Effector CD8-positive, alpha-beta T cell (primary cell): ENCODE measurements at places on chromosomes 7 and 10.
A peak's percentile ranks its signal among the peaks of the same experiment; 100 is the strongest.

DNA sequence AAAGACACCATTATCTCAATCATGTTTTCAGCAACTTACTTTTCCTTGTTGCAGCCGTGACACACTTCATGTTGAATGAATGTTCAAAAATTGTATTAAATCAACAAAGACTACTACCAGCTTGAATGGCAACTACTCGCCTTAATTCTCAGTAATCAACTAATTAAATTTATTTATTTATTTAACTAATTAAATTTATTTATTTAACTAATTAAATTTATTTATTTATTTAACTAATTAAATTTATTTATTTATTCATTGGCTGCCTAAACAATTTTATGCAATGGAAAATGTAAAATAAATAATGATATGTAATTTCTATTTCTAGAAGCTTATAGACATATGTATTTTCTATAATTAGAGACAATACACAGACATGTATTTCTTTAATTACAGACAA, 435.4 kb downstream of the GPAM start:
- no peak for DNase-seq

GRCh38 chr7:25234336-25234735, 6.0 kb upstream of the NPVF start:
- DNase-seq: no peak

GRCh38 chr10:7589748-7590147, 77.0 kb downstream of the ITIH5 start:
- DNase-seq: no peak

DNA sequence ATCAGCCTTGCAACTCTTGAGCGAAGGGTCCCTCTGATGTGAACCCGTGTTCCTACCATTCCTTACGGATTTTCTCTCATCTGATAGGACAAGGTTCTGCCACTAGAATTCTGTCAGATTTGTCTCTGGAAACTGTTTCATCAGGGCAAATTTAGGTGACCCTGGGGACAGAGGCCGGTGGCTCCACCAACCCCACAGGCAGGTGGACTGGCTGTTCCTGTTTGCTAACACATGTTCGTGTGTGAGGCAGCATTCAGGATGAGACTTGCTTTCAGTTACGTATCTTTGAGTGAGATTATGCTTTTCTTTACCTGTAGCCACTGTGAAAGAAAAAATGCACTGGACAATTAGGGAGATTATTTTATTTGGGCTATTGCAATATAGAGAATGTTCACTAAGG, 449.9 kb downstream of the INHBA start:
- no peak for DNase-seq

DNA sequence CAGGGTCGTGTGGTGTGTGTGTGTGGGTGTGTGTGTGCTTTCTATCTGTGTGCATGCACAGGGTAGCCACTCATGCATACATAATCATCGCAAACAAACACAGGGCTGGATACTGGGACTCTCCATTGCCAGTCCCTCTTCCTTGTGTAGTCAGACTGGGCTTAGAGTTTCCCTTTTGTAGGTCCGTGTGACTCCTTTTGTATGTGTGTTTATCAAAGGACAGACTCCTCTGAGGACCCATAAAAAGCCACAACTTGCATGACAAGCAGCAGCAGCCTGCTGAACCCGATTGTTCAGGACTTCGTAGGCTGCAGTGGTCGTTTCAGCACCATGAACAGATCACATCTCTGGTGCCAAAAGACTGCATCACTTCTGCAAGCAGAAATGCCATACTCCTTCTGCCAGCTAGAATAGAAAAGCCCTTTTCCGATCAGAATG, 895 bp downstream of the VSTM2A start:
- DNase-seq: no peak

- peak; percentile 37 for DNase-seq
Observed at GRCh38 chr7:816751-817671, 15.3 kb upstream of the SUN1 start.

DNA sequence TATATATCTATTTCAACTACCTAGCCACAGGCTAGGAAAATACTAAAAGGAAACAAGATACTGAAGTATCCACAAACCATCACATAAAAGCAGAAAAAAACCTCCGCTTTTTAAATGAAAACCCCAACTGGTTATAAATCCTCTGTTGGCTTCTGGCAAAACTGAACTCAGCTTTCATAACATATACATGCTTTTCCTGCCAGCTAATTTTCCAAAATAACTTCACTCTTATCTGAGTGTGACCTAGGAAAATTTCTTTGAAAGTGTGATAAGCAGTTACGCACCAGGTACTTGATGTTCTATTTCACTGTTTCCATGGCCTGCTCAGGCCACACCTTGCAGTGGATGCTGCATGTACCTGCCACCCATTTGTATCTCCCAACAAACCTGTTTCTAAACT, 11.8 kb downstream of the FAM3C start:
- DNase-seq: no peak

DNA sequence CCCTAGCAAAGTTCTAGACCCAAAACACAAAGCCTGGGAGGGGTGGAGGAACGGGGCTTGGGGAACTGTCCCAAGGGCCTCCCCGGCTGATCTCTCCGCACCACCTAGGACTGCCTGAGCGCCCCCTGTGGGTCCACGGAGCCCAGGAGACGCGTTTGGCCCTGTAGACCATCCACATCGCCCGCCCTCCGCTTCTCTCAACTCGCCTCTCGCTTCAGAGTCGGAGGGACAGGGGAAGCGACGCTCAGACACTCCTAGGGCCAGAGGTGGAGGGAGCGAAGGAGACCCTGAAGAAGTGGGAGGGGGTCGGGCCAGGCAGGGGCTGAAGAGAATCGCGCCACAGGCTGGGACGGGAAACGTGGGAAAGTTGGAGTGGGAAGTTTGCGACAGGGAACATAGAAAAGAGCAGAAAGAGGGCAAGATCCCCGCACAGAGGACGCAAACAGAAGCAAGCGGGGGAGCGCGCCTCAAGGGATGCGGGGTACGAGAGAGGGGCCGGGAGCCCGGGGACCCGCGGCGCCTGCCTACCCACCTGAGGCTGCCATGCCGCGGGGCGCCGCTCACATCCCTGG, 378 bp downstream of the PIK3AP1 start:
- DNase-seq: peak; percentile 8

- DNase-seq: no peak
Observed at GRCh38 chr7:140390466-140391190, 7.7 kb downstream of the SLC37A3 start.

DNA sequence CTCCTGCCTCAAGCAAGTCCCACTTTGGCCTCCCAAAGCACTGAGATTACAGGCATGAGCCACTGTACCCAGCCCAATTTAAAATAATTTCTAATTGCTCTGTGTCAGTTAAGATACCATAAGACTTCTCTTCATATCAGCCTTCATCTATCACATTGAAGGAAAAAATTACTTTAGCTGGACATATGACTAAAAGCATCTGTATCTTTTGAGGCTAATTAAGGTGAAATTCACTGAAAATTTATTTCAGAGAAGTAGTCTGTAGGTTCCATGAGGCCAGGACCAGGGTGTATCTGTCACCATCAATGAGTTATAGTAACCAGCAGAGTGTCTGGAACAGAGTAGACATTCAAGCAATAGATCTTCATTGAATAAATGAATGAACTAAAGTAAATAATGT, 205.2 kb upstream of the PHYHIPL start:
- DNase-seq: no peak

GRCh38 chr7:155230169-155230593, 67.5 kb upstream of the INSIG1 start:
- no peak for DNase-seq

GRCh38 chr10:49605216-49605938, 4.7 kb upstream of the SLC18A3 start:
- no peak for DNase-seq

- DNase-seq: no peak
Observed at GRCh38 chr7:69685293-69685631, 87.0 kb downstream of the AUTS2 start.

- DNase-seq: no peak
Observed at GRCh38 chr10:44557596-44558191, 172.8 kb upstream of the CXCL12 start.

GRCh38 chr7:11128498-11128897, 154.8 kb downstream of the PHF14 start:
- DNase-seq: no peak

DNA sequence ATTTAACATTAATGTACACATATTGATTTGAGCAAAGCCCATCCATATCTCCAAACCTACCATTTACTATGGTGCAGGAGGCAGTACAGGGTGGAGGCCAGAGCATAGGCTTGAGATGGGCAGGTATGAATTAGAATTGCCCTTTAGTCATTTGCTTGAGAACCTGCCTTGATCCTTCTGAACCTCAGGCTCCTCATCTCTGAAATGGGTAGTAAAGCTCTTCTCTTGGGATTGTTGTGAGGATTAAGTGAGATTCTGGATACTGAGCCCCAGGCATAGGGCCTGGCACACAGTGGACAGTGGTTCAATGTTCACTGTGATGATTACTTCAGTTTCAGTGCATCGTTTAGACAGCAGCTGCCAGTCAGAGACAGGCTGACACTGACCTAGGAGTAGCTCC, 5.0 kb upstream of the ATXN7L1 start:
- no peak for DNase-seq

GRCh38 chr7:72080865-72081510, 331.1 kb downstream of the CALN1 start:
- DNase-seq: no peak

DNA sequence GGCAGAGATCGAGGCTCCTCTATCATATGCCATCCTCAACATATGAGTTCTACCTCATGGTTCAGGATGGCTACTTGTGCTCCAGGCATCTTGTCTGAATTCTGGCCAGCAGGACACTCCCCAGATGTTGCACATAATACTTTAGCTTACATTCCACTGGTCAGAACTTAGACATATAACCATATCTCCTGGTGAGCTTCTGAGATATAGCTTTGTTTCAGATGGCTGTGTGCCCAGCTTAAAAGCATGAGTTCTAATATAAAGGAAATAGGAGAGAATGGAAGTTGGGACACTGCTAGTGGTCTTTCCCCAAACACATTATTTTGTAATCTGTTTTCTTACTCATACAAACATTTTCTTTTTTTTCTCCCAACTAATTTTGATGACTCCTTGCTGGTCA, 50.8 kb upstream of the IFRD1 start:
- DNase-seq: no peak

GRCh38 chr7:47104206-47104549, 477.7 kb downstream of the TNS3 start:
- no peak for DNase-seq
